ENCODE measurements at places on chromosomes 13 and 19.

- DNase-seq, result no peak
These were observed 147.4 kb downstream of the RNF17 start for GRCh38 chr13:24911133-24911908.

- no peak for DNase-seq
These were observed 958.5 kb upstream of the MIR17HG start for GRCh38 chr13:90388887-90389452.

DNA sequence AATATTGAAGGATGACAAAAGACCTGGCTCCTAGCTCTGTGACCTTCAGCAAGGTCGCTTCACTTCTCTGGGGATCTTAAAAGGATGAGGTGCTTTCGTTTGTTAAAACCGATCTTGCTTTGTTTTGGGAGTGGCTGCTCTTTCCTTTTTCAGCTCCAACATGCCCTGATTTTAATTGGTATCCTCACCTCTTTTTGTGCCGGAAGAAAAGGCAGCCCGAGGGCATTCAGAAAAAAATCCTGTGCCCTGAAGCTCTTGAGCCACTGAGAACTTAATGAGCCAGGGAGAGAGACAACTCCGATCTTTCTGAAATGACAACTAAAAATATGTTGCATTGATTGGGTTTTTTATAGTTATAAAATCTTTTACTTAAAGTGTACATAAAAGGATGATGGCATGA, 19.4 kb downstream of the CLDN10 start:
- DNase-seq, result no peak

GRCh38 chr19:15696654-15697194, 23.8 kb downstream of the CYP4F12 start:
- DNase-seq, result no peak

GRCh38 chr19:7522923-7523667, 671 bp downstream of the MCOLN1 start:
- no peak for DNase-seq

GRCh38 chr19:38712161-38712748, 32.0 kb downstream of the CAPN12 start:
- no peak for DNase-seq

DNA sequence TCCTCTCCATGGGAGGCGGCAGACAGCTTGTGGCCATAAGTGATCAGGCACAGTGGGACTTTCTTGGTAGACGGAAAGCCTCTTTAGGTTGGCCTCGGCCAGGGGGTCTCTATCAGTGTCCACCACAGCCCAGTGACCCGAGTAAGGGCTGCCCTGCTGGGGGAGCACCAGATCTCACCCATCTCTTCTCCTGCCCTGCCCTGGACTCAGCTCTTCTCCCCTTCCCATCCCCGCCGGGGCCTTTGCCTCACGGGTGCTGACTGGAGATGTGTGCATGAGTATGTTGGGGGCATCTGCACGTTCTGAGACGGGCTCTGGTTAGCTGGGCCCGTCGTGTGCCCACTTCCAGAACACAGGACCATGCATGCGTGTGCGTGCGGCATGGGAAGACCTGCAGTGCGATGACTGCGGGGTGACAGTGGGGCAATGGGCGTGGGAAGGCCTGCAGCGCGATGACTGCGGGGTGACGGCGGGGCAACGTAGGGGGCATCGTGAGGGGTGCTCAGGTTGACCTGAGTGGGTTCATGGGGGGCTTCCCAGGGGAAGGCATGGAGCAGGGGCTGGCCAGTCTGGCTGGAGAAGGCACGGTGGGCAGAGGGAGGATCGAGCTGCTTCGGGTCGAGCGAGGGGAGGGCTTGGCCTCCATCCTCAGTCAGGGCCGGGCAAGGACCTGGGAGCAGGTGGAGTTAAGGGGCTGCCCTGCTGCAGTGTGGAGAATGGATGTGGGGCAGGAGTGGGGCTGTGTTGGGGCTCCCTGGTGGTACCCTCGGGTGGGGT, 15.9 kb downstream of the EPN1 start:
- DNase-seq, result no peak

DNA sequence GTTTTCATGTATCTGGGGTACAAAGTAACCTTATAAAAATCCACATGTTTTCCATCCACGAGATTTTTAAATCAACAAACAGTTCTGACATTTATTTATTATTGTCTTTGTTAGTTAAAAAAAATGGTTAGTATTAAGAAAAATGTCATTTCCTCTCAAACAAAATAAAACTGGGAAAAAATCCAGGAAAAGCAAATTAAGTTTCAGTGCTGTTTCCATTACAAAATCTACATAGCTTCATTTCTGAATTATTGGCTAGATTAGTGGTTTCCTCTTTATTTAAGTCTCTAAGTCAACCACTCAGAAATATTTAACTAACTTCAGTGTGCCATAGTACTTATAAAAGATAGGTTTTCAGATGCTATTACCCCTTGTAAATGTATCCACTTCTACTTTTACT, 49.1 kb downstream of the MZT1 start:
- DNase-seq, result no peak

- no peak for DNase-seq
These were observed 35.5 kb upstream of the LPAR6 start for GRCh38 chr13:48448285-48448958.

- DNase-seq, result no peak
These were observed 8.4 kb downstream of the RGL3 start for GRCh38 chr19:11410682-11411081.

DNA sequence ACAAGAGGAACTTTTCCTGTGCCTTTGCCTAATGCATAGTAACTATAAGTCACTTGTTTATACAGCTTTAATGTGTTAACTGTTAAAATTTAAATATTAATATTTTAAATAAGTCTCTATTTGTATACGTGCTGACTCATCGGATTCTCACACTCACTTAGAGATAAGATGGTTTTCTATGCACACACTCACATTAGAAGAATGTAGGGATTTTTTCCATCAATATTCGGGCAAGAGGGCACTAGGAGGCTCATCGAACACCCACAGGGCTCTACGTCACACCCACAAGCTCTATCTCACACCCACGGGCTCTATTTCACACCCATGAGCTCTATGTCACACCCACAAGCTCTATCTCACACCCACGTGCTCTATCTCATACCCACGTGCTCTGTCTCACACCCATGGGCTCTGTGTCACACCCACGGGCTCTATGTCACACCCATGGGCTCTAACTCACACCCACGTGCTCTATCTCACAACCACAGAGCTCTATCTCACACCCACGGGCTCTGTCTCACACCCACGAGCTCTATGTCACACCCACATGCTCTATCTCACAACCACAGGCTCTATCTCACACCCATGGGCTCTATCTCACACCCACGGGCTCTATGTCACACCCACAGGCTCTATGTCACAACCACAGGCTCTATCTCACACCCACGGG, 73.4 kb downstream of the COL4A2 start:
- DNase-seq, result no peak

DNA sequence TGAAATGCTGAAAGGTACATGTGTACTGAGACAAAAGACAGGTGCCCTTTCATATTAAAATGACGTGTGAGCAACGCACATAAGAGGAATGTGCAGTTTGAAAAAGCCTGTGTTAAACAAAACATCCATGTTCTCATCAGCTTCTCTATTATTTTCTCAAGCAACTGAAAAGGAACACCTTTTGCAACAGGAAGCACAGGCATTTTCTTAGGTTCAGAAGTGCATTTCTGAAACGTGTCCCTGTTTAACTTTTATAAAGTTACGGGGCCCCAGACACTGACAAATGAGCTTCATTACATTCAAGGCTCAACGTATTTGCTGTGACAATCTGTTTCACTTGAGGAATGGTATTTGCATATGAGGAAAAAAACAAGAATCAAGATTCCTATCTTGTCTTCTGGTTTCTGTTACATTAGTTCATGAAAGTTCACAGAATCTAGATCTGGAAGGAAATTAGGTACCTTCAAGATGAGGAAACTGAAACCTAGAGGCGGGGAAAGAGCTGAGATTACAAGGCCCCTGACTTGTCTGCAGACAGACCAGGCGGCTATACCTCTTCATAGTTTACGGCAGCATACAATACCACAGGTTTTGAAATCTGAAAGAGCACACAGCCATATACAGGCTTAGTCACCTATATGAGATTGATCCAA, 431.7 kb downstream of the KLF12 start:
- no peak for DNase-seq

DNA sequence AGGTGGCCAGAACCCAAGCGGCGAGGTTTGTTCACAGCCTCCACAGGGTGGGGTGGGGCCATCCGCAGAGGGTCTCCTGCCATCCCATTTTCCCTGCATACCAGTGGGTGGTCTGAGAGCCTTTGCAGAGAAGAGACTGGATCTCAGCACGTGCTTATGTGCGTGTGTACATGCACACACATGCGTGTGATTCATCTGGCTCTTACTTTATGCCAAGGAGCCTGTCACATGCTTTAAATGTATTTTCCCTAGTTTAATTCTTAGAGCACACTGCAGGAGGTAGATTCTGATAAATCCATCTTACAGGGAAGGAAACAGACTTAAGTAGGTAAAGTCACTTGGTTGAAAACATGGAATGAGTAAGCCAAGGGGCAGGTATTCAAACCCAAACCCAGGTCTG, 47.1 kb downstream of the CAPN12 start:
- DNase-seq, result no peak

GRCh38 chr19:19107654-19108053, 30.6 kb downstream of the TMEM161A start:
- no peak for DNase-seq
